ENCODE measurements at places on chromosomes 3 and 15.

GRCh38 chr15:101047301-101047781 lies 128.2 kb downstream of the LRRK1 start:
- no peak for DNase-seq

DNA sequence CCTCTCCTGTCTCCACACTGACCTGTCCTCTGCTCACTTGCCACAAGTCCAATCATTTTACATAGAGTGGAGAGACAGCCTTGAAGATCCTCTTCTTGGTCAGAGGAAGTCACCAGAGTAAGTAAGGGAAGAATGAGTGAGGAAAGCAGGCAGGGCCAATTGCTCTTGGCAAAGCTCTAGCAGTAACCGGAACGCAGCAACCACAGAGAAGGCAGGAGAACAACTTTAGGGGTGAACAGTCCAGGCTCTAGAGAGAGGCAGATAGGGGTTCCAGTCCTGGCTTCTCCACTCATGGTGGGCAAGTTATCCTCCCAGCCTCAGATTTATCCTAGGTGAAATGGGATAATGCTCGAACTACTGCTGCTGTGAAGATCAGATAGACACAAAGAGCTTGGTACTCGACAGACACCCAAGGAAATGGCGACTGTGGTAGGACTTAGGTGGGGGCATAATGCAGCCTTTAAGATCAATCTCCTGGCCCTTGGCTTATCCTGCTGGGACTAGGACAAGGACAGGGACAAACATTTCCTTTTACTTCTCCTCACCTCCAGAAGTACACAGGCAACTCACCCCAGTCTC lies 1.2 kb upstream of the ADAMTSL3 start:
- no peak for DNase-seq

DNA sequence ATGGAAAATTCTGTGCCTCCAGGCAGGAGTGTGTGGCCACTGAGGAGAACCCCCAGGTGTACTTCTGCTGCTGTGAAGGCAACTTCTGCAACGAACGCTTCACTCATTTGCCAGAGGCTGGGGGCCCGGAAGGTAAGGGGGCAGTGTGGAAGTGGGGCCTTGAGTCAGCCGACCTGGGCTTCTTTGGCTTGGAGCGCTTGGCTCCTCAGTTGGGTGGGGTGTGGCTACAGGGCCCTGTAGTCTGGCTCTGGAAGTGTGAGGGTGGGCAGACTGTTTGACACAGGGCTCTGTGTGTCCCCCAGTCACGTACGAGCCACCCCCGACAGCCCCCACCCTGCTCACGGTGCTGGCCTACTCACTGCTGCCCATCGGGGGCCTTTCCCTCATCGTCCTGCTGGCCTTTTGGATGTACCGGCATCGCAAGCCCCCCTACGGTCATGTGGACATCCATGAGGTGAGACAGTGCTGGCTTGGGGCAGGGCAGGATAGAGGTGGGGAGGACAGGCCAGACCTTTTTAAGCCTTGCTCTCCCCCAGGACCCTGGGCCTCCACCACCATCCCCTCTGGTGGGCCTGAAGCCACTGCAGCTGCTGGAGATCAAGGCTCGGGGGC lies 18.2 kb upstream of the EXOG start:
- DNase-seq: no peak

GRCh38 chr3:21152555-21152954 lies 598.5 kb downstream of the ZNF385D start:
- DNase-seq: no peak

GRCh38 chr3:155019575-155019974 lies 60.5 kb upstream of the MME start:
- no peak for DNase-seq

DNA sequence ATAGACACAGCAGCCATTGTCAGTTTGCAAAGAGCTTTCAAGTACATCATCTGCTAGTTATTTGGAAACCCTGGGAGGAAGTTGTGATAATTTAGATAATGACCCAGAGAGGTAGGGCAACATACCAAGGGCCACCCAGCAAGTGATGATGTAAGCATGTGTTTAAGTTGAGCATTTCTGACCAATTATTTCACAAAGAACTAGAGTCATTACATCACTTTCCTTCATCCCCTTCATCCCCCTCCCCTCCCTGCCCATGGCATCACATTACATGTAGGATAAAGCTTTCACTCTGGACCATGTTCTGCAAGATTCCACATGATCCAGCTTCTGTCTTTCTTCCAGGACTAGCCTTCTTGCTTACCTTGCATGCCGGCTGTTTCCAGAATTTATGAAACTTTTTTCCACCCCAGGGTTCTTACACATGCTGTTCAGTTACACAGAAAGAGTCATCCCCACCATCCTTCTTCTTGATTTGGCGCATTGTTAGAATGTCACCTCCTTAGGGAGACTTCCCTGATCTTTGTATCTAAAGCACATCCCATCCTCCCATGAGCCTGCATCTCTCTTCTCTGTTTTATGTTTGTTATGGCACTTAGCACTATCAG lies 71.3 kb downstream of the PTPRG start:
- DNase-seq: no peak

DNA sequence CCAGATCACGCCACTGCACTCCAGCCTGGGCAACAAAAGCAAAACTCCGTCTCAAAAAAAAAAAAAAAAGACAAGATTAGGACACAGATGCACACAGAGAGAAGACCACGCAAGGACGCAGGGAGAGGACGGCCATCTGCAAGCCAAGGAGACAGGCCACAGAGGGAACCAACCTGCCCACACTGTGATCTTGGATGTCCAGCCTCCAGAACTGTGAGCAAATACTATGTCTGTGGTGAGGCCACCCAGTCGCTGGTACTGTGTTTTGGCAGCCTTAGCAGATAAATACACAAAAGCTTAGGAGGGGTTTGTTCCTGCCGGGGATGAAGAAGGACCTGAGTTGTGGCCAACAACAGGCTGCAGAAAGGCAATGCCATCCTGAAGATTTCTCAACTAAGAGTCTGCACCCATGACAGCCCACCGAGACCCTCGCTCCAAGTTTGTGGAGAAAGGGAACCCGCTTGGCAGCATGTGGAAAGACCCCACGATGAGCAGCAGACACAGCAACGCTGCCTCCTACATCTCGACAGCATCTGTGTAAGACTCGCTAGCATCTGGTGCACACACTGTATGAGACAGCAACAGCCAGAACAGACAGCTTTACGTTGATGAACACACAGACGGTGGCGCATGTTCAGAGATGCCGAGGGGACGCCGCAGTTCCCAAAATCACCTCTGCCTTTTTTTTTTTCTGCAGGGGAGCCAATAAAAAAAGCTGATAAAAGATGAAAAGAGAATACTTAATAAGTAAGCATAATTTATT lies 13.7 kb downstream of the CYFIP1 start:
- no peak for DNase-seq

DNA sequence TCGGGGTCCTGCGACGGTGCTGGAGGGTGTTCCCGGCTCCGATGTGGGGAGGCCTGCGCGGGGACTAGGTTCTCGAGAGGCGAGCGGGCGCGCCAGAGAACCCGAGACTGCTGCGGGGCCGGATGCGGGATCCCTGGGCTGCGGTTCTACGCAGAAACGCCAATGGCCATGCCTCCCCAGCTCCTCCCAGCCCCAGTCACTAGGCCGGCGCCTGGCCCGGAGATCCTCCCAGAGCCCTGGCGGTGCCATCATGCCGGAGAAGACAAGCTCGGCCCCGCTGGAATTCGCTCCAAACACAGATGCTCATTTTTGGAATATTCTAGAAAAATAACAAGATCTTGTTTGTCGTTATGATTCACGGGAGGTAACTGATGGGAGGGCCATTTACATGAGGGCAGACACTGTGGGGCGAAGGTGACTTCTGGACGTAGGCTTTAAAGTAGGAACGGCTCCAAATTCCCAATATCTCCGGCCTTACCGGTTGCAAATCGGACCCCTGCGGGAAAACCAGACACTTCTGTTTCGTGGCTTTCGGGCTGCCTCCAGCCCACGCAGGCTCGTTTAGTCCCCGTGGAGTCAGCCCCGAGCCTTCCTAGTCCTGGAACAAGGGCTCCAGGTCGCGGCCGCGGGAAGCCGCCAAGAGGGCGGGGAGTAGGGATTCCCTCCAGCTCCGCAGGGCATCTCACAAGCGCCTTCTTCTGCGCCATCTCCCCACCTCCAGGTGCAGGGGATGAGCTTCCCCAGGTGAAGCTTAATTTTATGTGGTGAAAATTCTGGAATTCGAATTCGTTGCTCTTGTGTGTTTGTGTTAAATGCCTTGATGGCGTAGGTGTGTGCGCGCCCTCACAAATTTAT lies 74.8 kb upstream of the POLG start:
- peak; percentile 44 for DNase-seq

GRCh38 chr3:123287962-123288302 lies 86.2 kb downstream of the SEC22A start:
- no peak for DNase-seq
